ENCODE measurements at places on chromosomes 2 and 18.

DNA sequence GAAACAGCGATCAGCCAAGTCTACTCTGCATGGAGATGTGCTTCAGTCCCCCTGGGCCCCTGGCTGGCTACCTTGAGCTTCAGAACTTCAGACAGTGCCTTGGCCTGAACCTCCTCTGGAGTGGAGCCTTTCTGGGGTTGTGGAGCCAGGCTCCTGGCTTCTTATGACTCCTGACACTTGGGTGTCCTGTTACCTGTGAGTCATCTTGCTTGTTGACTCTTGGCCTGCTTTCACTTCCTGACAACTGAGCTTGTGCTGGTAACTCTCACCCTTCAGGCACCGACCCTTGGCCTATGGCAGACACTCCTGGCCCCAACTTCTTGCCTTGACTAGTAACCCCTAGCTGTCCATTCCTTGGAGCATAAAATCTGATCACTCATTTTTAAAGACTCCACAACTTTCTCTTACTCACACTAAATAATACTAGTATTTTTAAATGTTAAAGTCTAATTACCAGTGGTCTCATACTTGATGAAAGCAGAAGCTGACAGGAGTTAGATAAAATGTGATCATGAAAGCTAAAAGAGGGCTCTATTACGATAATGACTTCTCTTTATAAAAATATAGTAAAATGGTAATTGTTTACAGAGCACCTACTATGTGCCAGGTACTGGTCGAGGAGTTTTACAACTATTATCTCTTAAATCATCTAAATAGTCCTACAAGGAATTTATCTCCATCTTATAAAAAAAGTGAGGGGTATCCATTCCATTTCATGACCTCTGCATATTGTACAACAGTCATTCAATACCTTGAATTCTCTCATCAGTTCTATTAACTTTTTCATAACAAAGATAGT, 46.3 kb upstream of the VIT start:
- DNase-seq = no peak

GRCh38 chr2:42238644-42239288, 69.6 kb downstream of the EML4 start:
- no peak for DNase-seq

DNA sequence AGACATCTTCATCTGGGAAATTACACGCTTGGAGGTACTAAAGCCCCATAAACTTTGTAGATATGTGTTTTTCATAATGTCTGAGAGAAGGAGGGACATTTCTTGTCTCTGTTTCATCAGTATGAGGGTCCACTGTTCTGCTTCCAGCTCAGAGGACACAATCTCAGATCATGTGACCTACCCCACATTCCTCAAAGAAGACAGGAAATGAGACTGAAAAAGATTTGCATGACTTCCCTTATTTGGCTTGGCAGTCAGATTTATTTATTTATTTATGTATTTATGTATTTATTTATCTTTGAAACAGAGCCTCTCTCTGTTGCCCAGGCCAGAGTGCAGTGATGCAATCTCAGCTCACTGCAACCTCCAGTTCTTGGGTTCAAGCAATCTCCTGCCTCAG, 463.7 kb upstream of the RGPD4 start:
- DNase-seq = no peak

DNA sequence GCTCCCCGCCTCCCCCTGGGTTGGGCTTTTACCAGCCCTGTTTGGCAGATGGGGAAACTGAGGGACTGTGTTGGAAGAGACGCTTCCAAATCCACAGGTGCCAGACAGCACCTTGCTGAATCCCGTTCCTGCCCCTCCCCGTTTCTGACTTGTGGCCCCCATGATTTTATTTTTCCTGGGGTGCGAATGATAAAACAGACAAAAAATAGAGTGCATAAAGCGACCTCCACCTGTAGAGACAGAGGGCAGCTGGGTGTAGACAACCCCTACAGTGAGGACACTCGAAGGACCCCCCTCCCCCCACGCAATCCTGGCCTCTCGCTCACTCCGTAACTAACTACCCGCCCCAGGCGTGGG, 2.2 kb upstream of the CTDSP1 start:
- DNase-seq = no peak

GRCh38 chr2:215635788-215636139, 199.9 kb upstream of the FN1 start:
- no peak for DNase-seq

DNA sequence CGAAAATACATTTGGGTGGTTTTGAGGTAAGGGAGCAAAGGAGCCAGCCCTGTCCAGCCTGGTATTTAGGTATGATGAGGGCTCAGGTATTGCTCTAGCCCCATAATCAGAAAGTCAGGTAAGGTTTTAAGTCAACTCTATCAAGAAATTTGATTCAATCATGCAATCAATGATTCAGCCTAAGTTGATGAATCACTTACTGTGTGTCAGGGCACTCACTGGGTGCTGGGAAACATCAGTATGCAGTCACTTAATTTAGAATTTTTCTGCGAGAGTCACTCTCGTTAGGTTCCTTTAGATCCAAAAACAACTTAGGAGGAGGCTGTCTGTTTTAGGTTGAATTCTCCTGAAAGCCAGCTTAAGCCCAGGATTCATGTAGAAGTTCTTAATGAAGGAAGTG, 17.7 kb upstream of the SERPINB2 start:
- no peak for DNase-seq
